Retina (tissue), 1 donor: ENCODE measurements at places on chromosomes 13 and 19.

GRCh38 chr19:50702871-50703829 lies 16.5 kb downstream of the SHANK1 start:
- no peak for DNase-seq

GRCh38 chr13:28268800-28269223 lies 130.5 kb downstream of the PAN3 start:
- DNase-seq: no peak

GRCh38 chr19:52542984-52543664 lies 15.7 kb downstream of the ZNF808 start:
- DNase-seq: no peak

GRCh38 chr19:55493052-55493644 lies 4.9 kb downstream of the SSC5D start:
- DNase-seq: no peak

GRCh38 chr13:104461049-104461448 lies 1394.8 kb upstream of the SLC10A2 start:
- no peak for DNase-seq

DNA sequence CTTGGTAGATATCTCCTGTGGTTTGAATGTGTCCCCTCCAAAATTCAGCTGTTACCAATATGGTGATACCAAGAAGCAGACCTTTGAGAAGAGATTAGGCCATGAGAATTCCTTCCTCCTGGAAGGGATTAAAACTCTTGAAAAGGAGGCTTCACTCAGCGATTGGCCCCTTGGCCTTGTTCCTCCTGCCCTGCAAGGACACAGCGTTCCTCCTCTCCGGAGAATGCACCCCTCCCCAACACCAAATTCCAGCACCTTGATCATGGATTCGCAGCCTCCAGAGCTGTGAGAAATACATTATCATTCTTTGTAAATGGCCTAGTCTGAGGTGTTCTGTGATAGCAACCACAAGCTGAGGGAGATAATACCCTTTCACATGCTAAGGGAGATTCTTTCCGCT lies 34.5 kb upstream of the ARHGEF7 start:
- no peak for DNase-seq

DNA sequence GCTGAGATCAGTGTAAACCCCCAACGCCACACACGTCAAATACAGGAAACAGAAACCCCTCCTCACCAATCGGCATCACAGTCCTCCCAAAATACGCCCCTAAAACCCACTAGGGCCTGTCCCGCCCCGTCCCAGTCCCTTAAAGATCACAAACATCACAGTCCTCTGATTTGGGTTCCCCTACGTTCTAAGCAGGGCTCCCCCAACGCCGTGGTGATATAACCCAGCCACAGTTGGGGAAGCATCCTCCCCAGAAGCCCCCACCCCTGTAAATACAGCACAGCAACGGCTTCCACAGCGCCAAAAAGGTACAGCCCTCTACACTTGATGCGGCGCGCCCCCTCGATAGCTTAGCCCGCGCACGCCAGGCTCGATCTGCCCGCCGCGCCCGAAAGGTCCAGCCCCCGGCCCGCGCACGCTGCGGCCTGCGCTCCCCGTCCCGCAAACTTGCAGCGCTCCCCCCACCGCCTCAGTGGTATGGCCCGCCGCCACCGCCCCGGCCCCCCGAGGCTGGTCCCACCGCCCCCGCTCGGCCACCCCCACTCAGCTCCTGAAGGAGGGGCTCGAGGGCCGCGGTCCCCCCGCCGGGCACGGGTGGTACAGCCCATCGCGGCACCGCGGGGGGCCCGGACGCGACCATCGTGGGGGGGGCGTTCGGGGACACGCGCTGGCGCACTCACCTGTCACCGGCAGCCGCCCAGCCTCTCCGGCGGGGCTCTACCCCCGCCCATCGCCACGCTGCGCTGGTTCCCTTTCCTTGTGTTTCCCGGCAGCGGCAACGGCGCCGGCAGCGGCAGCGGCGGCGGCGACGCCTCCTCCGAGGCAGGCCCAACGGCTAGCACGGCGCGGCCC lies at the start of gene AKT2:
TSS of gene AKT2 (minus strand) at position 845 of the 852 bp plus-strand sequence. CDS start 20,078 bp downstream, outside the sequence.
- peak; percentile 96 for DNase-seq

- DNase-seq: peak; percentile 20
Measured at GRCh38 chr19:16778796-16779411, 50.3 kb upstream of the SIN3B start.

- no peak for DNase-seq
Measured at GRCh38 chr13:82772816-82773215, 1109.5 kb downstream of the SLITRK1 start.

DNA sequence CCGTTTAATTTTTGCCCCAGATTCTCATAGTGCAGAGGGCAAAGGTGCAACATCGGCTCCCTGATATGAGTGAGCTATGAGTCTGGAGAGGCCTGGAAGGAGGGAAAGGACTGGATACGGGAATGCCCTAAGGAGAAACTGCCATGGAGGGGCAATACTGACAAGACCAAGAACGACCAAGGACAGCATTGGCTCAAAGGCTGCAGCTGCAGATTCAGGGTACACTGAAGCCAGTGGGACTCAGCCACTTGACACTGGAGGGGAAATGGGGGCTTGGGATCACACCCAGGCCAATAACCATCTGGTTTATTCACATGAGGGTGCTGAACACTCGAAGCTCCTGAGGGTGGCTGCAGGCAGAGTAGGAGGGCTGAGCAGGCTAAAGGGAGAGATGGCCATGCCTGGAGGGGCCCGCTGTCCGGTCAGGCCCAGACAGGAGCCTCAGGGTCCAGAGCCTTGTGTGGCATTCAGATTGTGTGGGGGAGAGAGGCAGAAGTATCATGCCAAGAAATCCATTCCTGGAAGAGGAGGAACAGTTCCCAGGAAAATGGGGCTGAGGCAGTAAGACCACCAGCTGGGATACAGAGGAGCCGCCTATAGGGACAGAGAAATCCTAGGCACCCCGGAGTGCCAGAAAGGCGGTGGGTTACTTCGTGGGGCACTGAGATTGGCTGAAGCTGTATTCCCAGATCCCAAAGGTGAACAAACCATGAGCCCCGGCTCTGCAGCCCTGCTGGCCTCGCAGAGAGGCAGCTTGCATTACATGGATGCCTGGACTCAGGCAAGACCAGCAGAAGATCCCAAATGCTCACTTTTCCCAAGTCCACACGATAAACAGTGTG lies 20.7 kb downstream of the COL4A1 start:
- DNase-seq: no peak

- DNase-seq: peak; percentile 36
Measured at GRCh38 chr19:55005684-55006488, 32.2 kb downstream of the GP6 start.

DNA sequence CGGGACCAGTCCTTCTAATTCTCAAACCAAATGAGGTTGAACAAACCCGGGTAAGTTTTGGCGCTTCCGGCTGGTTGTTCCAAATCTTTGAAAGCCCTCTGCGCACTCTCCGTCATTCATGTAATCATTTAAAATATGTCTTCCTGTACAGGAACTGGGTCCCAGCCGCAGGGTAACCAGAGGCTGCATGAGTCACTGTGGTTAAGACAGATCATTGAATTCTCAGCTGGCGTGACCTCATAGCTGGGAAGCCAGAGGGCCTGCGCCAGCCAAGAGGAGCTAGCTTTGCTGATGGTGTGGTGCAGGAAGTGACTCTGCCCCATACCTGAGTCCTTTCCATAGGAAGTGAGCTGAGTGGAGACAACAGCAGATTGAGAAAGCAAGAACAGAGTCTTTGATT lies 135.2 kb downstream of the TSHZ3 start:
- DNase-seq: no peak

DNA sequence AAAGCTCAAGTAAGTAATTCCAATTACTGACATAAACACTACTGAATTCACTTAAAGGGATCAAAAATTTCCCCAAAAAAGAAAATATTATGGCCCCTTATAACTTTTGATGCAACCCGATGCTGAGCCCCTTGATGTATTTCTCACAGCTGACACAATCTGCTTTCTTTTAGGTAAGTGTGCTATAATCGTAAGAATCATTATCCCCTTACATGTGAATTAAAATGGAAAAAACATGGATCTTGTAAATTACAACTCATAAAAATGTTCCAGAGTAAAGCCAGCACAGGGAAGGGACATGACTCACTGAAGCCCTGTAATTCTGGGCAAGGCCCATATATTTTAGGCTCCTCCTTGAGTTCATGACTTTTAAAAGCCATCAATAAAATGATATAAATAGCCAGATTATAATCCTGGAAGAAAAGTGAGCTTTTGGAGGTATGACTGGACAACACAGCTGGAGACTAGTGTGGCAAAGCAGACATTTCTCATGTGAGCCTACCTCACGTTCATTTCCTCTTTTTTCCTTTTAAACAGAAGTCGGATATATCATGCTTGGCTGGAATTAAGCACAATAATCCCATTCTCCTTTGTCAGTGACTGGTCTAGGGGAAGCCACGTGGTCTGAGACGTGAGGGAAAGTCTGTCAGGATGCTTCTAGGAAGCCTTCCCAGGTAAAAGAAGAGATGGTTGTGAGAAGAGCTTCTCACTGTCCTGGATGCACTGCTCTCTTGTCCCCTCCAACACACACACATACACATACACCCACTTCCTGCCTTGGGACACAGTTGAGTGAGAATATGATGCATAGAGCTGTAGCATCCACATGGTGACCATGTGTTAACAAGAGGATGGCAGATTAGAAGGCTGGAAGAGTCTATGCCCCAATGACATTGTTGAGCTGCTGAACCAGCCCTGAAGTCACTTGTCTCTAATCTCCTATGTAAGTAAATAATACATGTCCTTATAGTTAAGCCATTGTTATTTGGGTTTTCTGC lies 165.4 kb downstream of the RGCC start:
- DNase-seq: no peak

GRCh38 chr13:74868049-74868448 lies 613.9 kb downstream of the TBC1D4 start:
- DNase-seq: no peak

DNA sequence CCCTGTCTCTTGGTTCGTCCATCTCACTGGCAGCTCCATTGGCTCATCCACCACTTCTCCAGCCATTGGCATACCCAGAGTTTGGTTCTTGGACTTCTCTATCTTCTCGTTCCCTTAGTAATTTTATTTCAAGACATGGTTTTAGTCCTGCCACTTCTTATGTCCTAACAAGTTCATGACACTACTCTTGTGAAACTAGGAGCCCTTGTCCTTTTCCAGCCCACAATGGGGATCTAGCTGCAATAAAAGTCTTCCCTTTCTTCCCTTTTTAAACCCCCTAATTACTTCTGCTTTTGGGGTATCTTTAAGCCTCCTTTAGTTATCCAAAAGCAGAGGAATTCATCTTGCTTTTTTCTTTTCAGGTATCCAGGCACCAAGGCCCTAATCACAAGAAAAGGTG lies 2.9 kb upstream of the RCBTB2 start:
- DNase-seq: no peak

- DNase-seq: no peak
Measured at GRCh38 chr13:97224544-97225300, 2.6 kb downstream of the MBNL2 start.

DNA sequence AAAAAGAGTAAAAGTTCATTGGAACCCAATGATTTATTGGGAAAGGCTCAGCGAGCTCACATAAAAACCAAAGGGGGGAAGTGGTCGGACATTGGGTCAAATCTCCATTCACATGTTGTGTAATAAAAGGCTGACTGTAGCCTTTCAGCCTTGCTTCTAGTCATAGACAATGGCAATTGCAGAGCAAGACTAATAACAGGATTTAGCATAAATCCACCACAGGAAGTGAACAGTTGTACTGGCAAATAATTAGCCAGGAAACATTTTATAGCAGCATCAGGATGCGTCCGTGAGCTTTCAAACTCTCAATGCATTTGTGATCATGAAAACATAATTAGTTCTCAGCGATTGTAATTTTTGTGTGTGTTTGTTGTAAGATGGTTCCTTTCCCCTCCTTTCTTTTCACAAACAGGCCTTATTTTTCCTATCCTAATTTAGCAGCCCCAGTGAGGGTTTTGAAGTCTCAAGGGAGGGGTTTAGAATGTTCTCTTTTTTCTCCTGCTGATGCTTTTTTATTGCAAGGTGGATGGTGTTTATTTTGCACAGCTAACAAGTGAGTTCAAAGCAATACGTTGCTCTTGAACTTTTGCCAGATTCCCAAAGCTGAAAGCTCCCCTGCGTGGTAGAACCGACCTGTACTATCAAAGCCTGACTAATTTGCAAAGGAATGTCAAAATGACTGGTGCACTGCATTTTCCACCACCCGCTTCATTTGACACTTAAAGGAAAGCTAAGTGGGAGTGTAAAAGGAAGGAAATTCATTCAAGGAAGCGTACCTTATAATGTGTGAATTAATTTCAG lies 105.6 kb downstream of the SPRY2 start:
- peak; percentile 13 for DNase-seq

DNA sequence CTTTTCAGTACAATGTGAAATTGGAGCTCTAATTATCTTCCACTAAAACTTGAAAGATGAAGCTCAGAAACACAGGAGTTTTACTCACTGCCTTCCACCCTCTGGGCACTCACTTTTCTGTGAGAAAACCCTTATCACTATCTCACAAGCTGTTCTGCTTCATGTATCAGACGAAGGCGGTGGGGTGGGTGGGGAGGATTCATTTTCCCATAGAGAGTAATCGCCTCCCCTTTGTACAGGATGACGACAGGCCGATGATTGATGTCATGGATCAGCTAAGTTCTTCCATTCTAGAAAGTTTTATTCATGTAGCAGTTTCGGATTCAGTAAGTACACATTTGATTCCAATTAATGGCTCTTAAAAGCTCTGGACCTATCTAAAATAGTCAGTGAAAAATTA lies 139.9 kb downstream of the ZAR1L start:
- DNase-seq: no peak

DNA sequence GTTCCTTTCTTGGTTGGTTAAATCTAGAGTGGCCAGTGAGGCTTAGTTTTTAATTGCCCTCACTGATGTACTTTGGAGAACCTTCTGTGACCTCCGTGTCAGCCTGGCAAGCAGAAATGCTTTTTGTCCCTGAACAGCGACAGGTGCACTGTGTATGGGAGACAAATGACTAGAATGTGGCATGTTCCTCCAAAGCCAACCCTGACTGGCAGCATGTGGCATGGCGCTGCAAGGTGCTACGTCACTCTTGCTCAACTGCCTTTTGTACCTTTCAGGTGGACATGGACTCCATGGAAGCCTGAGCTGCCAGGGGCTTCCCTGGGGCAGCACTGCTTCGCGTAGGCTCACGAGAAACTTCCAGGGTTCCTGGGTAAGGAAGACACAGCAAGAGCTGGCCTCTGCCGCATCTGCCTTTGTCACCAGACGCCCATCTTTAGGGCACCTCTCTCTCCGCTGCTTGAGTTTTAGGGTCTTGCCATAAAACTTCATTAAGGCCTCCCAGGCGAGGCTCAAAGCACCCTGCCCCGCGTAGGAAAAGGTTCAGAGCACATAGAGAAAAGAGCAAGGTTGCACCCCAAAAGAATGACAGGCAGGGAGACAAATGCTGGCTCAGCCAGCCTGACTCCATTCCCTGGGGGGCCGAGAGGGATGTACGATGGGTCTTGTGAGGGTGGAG lies 167.1 kb upstream of the SOX1 start:
- DNase-seq: no peak

GRCh38 chr13:29883941-29884518 lies 33.6 kb upstream of the UBL3 start:
- no peak for DNase-seq

DNA sequence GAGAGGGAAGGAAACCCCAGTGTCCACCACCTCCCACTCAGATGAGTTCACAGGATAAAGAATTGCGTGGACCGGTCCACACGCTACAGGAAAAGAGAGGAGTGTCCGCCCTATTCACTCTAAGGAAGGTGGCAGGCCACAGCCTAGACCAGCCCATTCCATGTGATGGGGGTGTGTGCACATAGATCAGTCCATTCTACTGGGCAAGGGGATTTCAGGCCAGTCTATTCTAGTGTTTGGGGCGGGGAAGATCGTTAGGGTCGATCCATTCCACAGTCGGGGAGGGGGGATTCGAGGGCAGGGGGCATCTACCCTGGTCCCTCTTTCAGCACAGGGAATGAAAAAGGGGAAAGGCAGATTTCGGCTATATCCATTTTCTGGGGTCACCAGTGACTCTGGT lies 7.8 kb downstream of the FIZ1 start:
- DNase-seq: no peak
